ENCODE measurements at places on chromosomes 5 and 9. TPM values are rescaled to one million over a fixed set of nuclear protein-coding genes. Genes with fewer than 3 reads are reported as not detected.

SHISAL2B gene
- 1.9 TPM for total RNA-seq

GRCh38 chr9:25353783-25354182, 324.5 kb downstream of the TUSC1 start:
- no peaks in the 10 kb centered on the region for H3K36me3 ChIP-seq
- H3K27ac ChIP-seq: no peak overlapping the region
- no peak overlapping the region for H3K4me3 ChIP-seq
- H3K27me3 ChIP-seq: no peaks in the 10 kb centered on the region

DNA sequence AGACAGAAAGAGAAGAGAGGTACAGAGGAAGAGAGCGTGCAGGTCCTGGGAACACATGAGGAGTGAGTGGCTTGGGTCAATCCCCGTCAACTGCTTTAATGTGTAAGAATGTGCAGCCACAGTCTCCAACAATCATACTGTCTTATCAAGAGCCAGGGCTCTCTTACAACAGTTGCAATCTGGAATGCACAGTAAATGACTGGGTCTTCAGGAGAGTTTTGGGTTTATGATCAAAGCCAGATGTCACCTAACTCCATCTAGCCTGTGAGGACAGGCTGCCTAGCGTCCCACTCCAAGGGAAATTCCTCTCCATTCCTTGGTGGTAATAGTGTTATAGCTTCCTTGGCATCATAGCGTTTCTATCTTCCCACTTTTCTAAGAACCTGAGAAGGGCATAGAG, 75.0 kb upstream of the TRIO start:
- no peak overlapping the region for H3K27ac ChIP-seq
- no peak for DNase-seq
- no peaks in the 10 kb centered on the region for H3K27me3 ChIP-seq
- H3K4me1 ChIP-seq: no peaks in the 10 kb centered on the region

GRCh38 chr5:93789173-93790067, 48.0 kb upstream of the POU5F2 start:
- no peaks in the 10 kb centered on the region for H3K27me3 ChIP-seq
- H3K4me3 ChIP-seq: no peak overlapping the region
- DNase-seq: no peak
- H3K4me1 ChIP-seq: no peaks in the 10 kb centered on the region
- H3K27ac ChIP-seq: no peak overlapping the region
- H3K36me3 ChIP-seq: no peaks in the 10 kb centered on the region

DNA sequence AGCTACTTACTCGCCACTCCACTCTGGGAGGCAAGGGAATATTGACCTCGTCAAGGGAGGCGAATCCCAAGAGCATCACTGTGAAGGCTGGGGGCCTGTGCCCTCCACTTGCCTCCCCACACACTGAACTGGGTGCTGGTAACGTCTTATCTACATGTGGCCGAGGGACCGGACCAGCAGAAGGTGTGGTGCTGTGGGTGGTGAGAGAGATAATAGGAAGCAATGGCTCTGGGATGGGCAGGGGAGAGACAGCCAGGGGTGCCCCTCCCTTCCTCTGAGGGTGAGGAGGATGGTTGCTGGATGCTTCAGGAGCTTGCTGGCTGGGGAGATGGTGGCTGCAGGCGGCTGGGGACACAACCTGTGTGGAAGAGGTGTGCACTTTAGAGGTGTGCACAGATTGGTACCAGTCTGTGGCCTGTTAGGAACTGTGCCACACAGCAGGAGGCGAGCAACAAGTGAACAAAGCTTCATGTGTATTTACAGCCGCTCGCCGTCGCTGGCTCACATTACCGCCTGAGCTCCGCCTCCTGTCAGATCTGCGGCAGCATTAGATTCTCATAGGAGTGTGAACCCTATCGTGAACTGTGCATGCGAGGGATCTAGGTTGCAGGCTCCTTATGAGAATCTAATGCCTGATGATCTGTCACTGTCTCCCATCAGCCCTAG, 100.3 kb downstream of the ENTREP1 start:
- H3K27me3 ChIP-seq: no peaks in the 10 kb centered on the region
- H3K27ac ChIP-seq: no peak overlapping the region
- no peak overlapping the region for H3K4me3 ChIP-seq
- no peaks in the 10 kb centered on the region for H3K36me3 ChIP-seq

DNA sequence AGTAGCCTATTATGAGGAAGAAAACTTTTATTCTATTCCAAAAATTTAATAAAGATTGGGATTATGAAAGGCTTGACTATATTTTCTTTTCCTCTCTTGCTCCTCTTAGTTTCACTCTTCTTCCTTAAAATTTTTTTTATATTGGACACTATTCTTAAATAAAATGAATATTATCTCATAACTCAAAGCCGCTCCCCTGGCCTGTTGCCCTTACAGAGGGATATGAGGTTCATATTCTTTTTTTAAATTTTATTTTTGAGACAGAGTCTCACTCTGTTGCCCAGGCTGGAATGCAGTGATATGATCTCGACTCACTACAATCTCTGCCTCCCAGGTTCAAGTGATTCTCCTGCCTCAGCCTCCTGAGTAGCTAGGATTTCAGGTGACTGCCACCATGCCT, 106.8 kb upstream of the MPDZ start:
- H3K27ac ChIP-seq: no peak overlapping the region
- no peaks in the 10 kb centered on the region for H3K4me1 ChIP-seq
- no peaks in the 10 kb centered on the region for H3K27me3 ChIP-seq
- DNase-seq: no peak

PTGES gene
- total RNA-seq: 0.38 TPM

PPP3R2 gene
- total RNA-seq: not detected

DNA sequence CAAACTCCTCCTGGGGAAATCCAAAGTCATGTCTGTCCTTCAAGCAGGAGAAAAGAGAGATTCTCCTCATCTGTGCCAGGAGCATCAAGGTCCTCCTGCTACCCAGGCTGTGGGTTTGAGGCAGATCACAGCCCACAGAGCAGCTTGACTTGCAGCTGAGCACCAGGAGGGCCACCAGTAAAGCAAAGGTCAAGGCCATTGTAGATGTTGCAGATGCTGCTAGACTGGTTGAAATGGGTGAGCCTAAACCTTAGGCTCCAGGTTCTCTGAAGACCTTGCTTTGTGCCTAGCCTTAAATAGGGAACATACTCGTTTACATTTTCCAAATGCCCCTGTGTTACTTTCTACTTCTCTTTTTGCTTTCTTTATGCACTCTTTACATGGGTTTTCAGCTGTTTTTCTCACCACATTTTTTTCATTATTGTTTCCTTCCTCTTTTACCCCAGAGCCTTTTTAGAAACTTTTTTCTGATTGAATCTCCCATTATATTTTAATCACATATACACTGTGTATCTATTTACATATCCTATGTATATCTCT, at the start of gene IFNA2:
IFNA2 (minus strand) TSS at position 268 of the 540 bp plus-strand sequence; CDS start at position 199, 69 bp downstream.
- peaks cover 22% of the 10 kb centered on the region for H3K27me3 ChIP-seq
- H3K36me3 ChIP-seq: no peaks in the 10 kb centered on the region
- no peak for DNase-seq
- no peak within 1 kb of the TSS for H3K4me3 ChIP-seq

- H3K27ac ChIP-seq: peak overlapping the region; percentile 89
- H3K4me1 ChIP-seq: no peaks in the 10 kb centered on the region
- no peaks in the 10 kb centered on the region for H3K27me3 ChIP-seq
- peak overlapping the region; percentile 49 for H3K4me3 ChIP-seq
Measured at GRCh38 chr9:6715755-6716643, 41.8 kb upstream of the KDM4C start.

TSSK1B gene
- 0.14 TPM for total RNA-seq

GRCh38 chr5:131423056-131423455, 159.2 kb downstream of the CDC42SE2 start:
- H3K4me1 ChIP-seq: no peaks in the 10 kb centered on the region
- no peak overlapping the region for H3K27ac ChIP-seq
- no peaks in the 10 kb centered on the region for H3K27me3 ChIP-seq
- H3K4me3 ChIP-seq: no peak overlapping the region
- peaks cover under 1% of the 10 kb centered on the region for H3K36me3 ChIP-seq

GRCh38 chr5:137501846-137502406, 2.8 kb upstream of the SPOCK1 start:
- H3K27ac ChIP-seq: no peak overlapping the region
- H3K4me1 ChIP-seq: no peaks in the 10 kb centered on the region
- no peaks in the 10 kb centered on the region for H3K27me3 ChIP-seq
- no peak overlapping the region for H3K4me3 ChIP-seq
- H3K36me3 ChIP-seq: no peaks in the 10 kb centered on the region

SPATA31A3 gene
- total RNA-seq: not detected

TICAM2 gene
- total RNA-seq: 3.4 TPM

GRCh38 chr9:128175102-128175563, 15.1 kb downstream of the BBLN start:
- no peak overlapping the region for H3K27ac ChIP-seq
- H3K4me3 ChIP-seq: no peak overlapping the region
- H3K4me1 ChIP-seq: no peaks in the 10 kb centered on the region
- no peaks in the 10 kb centered on the region for H3K27me3 ChIP-seq
- no peak for DNase-seq

TTLL11 gene
- 4.6 TPM for total RNA-seq

DNA sequence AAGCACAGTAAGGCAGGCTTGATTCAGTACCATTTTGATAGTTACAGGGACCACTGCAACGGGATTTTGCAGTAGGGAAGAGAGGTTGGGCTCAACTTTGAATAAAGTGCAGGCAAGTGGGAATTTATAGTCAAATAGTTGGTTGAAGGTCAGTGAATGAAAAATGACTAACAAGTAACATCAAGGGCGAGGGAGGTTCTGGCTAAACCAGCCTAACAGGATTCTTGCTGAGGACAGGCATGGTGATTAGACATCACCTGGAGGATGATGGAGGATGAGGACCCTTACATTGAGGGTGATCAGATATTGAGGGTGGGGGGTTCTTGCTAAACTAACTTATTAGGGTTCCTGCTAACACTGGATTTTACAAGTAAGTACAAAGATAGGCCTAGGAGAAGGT, 66.1 kb upstream of the SMC5 start:
- no peaks in the 10 kb centered on the region for H3K27me3 ChIP-seq
- H3K27ac ChIP-seq: no peak overlapping the region
- no peaks in the 10 kb centered on the region for H3K4me1 ChIP-seq

GRCh38 chr5:151686674-151687407, at the start of gene SPARC:
SPARC (minus strand) TSS chr5:151686915; CDS start chr5:151676188, 10,727 bp downstream.
- DNase-seq: no peak
- H3K4me3 ChIP-seq: no peak within 1 kb of the TSS
- H3K4me1 ChIP-seq: no peaks in the 10 kb centered on the region
- H3K36me3 ChIP-seq: no peaks in the 10 kb centered on the region
- H3K27me3 ChIP-seq: no peaks in the 10 kb centered on the region

DNA sequence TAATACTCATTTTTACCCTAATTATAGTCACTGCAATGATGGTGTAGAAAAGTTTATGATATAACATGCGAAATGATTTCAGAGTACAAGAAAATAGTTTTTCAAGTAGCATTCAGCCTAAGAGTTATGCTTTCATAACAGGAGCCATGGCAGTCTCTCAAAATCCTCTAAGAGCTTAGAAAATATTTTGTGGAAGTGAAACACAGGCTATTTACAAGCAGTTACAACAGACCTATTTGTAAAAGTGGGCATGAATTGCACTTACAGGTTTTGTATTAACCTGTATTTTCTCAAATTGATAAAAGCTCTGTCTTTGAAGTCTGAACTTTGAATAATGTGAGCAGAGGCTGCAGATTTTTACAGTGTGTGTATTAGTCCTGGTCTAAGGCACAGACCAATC, 523.3 kb downstream of the LRRC70 start:
- H3K36me3 ChIP-seq: no peaks in the 10 kb centered on the region
- no peak overlapping the region for H3K4me3 ChIP-seq
- no peaks in the 10 kb centered on the region for H3K27me3 ChIP-seq
- no peak overlapping the region for H3K27ac ChIP-seq

THBS4 gene
- total RNA-seq: 3.7 TPM

DNA sequence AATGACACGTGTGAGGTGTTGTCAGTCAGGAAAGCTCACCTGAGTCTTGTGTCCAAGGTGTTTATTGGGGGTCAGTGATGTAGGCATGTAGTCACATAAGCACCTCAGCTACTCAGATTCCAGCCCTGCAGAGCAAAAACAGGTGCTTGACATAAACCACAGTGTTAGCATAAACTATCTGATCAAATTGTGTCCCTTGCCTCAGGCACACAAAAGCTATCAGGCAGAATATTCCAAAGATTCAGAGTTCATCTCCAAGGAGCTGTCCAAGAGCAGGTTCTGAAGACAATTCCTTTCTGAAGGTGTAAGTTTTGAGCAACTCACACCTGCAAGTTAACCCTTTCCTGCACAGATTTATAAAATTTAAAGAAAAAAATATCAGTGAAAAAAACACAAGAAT, 102.2 kb upstream of the ITGA1 start:
- no peak overlapping the region for H3K27ac ChIP-seq
- no peak for DNase-seq
- no peaks in the 10 kb centered on the region for H3K36me3 ChIP-seq
- H3K4me1 ChIP-seq: no peaks in the 10 kb centered on the region
- H3K27me3 ChIP-seq: no peaks in the 10 kb centered on the region

- no peak overlapping the region for H3K4me3 ChIP-seq
- no peaks in the 10 kb centered on the region for H3K27me3 ChIP-seq
- no peak overlapping the region for H3K27ac ChIP-seq
- no peaks in the 10 kb centered on the region for H3K36me3 ChIP-seq
Measured at GRCh38 chr5:80706835-80707447, 52.2 kb upstream of the DHFR start.

OLFML2A gene
- total RNA-seq: 6.2 TPM

DNA sequence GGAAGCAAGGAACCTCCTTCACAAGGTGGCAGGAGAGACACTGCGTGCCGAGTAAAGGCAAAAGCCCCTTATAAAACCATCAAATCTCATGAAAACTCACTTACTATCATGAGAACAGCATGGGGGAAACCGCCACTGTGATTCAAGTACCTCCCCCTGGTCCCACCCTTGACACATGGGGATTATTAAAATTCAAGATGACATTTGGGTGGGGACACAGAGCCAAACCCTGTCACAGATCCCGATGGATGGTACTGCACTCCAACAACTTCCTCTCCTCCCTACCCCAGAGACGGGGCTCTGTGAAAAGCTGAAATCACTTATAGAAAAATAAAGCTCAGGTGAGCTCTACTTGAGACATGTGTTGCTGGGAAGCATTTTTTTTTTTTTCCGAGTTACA, 10.3 kb upstream of the ADCY2 start:
- no peak overlapping the region for H3K27ac ChIP-seq
- peaks cover 4% of the 10 kb centered on the region for H3K27me3 ChIP-seq
- H3K4me3 ChIP-seq: no peak overlapping the region
- no peaks in the 10 kb centered on the region for H3K36me3 ChIP-seq
- peaks cover 3% of the 10 kb centered on the region for H3K4me1 ChIP-seq
